Smooth muscle cell of the brain vasculature (primary cell): ENCODE measurements at places on chromosomes 16 and 17.

- DNase-seq: no peak
Observed at GRCh38 chr17:80722661-80723060, 178.0 kb downstream of the RPTOR start.

DNA sequence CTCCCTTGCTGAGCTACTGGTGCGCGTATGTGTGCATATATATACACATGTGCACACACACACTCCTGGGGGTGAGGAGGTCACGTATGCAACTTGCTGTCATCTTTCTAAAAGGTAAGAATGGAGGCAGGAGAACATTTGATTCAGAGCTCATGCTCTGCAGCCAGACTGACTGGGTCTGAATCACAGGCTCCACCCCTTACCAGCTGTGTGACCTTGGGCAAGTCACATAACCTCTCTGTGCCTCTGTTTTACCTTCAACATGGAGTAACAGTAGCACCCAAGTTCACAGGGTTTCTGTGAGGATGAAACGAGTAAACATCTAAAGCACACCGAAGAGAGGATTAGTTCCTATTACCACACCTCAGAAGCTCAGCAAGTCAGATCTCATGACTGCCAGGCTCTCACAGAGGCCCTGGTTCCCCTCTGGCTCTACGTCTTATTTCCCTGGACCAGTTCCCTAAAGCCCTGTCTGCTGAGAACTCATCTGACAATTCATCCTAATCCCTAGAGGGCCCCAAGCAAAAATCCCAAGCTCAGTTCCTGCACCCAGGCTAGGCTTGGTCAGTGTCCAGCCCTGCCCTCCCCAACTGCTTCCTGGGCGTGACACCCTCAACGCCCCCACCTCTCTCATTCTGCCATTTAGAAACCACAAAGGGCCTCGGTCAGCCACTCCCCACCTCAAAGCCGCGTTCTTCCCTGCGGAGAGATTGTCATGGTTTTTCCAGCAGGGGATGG, 28.7 kb downstream of the ABR start:
- DNase-seq: no peak

DNA sequence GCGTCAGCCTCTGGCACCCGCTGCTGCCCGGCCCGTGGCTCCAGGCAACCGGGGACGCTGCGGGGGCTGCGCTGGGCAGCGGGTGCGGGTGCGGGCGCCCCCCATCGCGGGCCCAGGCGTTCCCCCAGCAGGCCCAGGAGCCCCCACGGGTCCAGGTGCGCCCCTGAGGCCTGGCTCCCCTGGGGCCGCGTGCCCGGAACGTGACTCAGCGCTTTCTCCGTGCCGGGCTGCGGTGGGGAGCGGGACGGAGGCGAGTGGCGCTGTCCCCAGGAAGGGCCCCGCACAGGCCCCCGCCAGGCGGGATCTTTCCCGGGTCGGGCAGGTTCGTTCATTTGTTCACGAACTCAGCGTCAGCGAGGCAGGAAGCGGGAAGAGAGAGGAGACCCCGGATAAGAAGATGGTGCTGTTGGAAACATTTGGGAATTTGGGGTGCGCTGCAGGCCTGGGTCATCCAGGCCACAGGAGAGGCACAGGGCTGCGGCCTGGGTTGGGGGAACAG, 18.4 kb upstream of the EXOC7 start:
- DNase-seq: no peak

DNA sequence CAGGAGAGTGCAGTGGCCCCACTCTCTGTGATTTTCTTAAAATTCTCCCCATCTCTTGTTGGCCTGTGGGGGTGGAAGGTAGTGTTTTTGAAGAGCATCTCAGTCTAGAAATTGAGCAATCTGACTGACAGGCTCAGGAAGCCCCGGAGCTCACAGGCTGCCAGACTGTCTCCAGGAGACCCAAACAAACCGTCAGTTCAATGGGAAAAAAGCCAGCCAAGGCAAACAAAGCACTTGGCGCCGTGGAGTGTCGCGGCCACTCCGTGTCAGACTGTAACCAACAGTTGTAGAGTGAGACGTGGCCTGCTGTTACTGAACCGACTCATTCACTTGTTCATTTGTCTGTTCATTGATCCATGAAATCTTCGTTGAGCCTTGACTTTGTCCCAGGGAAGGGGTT, 33.7 kb downstream of the RGS9 start:
- no peak for DNase-seq

- no peak for DNase-seq
Observed at GRCh38 chr17:17696882-17697633, 15.8 kb downstream of the RAI1 start.

DNA sequence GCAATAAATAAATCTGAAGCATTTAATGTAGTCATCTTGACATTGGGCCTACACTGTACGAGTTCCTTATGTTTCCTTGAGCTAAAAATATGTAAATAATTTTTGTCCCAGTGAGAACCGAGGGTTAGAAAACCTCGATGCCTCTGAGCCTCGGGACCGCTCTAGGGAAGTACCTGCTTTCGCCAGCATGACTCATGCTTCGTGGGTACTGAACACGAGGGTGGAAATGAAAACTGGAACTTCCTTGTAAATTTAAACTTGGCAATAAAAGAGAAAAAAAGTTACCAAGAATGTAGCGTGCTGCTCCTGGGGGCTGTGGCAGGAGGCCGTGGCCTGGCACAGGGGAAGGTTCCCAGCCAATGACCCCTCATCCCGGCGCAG, 74.1 kb downstream of the SOCS1 start:
- no peak for DNase-seq

GRCh38 chr16:51010817-51011216, 140.3 kb downstream of the SALL1 start:
- DNase-seq: no peak

DNA sequence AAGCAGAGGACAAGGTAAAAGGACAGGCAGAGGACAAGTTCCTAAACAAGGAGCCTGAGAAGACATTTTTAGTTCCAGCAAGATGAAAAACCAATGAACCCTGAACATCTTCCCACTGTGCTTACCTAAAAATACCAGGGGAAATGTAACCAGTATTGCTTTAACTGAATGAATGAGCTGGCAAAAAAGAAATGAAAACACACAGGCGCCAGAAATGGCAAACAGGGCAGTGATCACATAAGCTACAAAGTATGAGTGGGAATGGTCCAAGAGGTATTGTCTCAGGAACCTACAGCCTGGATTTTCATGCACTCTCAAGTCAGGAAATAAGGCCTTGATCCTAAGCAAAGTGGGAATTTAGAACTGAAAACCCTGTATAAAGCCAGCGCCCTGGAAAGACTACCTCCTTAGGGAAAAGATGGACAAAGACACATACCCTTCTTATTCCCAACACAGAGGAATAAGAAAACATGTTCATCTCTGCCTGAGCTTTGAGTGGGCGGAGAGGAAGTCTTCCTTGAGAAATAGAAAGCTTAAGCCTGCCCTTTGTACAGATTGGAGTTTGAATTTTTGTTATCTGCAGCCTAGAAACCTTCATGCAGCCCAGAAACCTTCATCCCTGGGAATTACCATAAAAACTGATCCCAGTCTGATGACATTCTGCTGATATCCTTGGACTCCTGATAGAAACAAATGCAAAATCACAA, 2.1 kb downstream of the CMTM2 start:
- DNase-seq: no peak

DNA sequence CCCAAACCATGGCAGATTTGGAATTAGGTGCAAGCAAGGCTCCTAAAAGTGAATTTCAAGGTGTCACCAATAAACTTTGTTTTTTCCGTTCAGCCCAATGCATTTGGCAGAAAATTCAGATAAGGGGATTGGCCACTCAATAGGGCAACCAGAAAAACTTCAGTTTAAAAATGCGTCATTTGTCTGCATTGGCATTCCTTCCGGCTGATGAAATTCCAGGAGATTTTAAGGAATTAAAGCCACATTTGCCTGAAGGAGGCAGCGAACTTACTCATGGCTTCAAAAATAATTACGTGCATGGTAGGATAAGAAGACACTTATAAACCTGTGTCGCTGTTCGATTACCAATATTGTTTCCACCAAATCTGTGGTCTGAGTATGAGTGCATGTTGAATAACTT, 151.9 kb downstream of the SALL1 start:
- no peak for DNase-seq

- DNase-seq: no peak
Observed at GRCh38 chr16:49773534-49774475, 82.1 kb downstream of the ZNF423 start.
